ENCODE measurements at places on chromosomes 4 and X.

- no peak for DNase-seq
These were observed 279.2 kb downstream of the QDPR start for GRCh38 chr4:17232566-17233253.

GRCh38 chrX:2635342-2635741 lies 55.8 kb upstream of the CD99 start:
- DNase-seq: no peak

- no peak for DNase-seq
These were observed 119.8 kb upstream of the TSPAN5 start for GRCh38 chr4:98778206-98778605.

GRCh38 chrX:21932292-21933002 lies 8.1 kb upstream of the SMS start:
- no peak for DNase-seq

GRCh38 chrX:35444671-35445355 lies 353.3 kb upstream of the MAGEB16 start:
- no peak for DNase-seq

- DNase-seq: no peak
These were observed 330.3 kb downstream of the PPP4R3C start for GRCh38 chrX:27132862-27133261.

GRCh38 chr4:3805026-3805425 lies 38.8 kb downstream of the ADRA2C start:
- DNase-seq: no peak

DNA sequence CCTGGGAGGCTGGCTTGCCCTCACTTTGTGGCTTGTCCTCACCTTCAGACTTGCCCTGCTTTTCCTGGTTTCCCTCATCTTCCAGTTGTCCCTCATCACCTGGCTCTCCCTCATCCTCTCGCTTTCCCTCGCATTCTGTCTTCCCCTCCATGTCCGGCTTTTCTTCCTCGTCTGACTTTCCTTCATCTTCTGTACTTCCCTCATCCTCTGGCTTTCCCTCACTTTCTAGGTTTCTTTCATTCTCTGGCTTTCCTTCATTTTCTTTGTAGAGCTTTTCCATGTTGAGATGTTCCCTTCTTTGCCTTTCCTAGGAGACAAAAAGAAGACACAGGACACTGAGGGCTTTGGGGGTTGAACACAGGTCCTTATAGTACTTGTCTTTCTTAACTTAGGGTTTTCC lies 2.3 kb downstream of the TCEAL5 start:
- no peak for DNase-seq

DNA sequence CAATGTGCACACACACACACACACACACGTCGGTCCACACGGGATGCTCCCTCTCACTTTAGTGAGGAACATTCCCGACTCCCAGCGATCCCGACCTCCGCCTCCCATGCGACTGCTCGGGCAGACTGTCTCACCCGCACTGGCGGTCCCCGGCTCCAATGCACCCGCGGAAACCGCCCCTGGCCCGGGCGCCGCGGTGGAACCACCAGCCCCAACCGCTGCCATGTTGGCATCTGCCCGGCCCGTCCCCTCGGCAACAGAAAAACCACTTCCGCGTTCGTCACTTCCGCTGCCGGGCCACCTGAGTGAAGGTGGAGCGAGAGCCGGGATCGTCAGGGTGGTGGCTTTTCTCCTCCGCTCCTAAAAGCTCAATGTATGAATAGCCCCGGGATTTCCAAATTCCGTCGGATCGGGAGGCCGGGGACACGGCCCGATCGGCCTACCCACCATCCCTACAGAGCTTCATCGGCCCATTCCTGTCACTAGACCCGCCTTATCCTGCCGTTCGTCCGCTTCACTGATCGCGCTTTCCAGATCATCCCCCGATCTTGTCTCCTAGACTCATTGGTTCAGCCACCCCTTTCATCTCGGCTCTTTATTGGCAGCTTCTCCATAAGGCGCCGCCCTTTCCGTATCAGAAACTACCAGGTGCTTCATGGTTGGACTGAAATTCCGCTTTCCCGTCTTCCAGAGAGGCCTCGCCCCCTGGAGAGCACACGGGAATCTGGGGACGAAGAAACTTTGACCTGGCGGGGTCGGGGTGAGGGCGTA lies at the start of gene SLC35A2:
Gene SLC35A2, minus strand, starts transcription at position 235 of the 771 bp plus-strand sequence. Its CDS starts 10 bp downstream, at position 225.
- DNase-seq: no peak

- DNase-seq: no peak
These were observed 2.8 kb downstream of the CENPU start for GRCh38 chr4:184731056-184731455.

- DNase-seq: no peak
These were observed 56.6 kb upstream of the PACRGL start for GRCh38 chr4:20643631-20644030.

GRCh38 chr4:73257651-73258435 lies 755 bp downstream of the ANKRD17 start:
- DNase-seq: no peak

DNA sequence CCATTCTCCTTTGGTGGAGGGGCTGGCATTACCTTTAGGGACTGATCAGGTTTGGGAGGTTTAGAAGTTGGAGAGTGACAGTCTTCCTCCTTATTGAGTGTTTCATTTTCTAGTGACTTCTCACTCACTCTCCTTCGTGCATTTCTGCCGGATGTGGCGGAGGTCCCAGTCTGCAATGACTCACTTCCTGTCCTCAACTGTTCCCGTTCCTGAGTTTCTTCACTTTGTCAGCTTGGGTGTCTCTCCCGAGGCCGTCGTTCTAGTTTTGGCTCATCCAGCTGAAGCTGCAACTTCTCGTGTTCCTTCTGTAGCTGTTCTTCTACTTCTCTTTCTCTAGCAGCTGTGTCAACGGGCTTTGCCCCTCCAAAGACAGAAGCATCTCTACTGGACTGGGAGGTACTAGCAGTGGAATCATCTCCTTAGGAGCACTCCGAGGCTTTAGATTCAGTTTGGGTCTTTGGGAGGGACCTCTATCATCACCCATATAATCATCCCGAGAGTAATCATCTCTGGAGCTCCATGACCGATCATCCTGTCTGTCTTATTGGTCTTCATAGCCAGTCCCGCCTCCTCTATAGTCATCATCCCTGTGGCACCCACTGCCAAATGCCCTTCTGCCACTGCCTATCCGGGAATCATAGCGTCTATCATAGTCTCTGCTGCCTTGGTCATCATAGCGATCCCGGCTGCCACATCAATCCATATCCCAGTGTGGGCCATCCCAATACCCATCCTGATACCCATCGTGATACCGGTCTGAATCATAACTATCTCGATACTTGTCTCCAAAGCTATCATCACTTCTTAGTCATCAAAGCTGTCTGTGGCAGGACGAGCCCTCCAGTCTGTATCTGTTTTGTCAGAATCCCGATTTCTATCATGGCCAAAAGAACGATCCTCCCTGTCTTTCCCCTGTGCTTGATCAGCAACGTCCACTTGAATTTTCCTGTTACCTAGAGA lies 35.3 kb upstream of the VSIG4 start:
- DNase-seq: peak; percentile 25

- DNase-seq: no peak
These were observed 140.9 kb upstream of the ANK2 start for GRCh38 chr4:112908511-112908910.

GRCh38 chrX:41796046-41796445 lies 72.1 kb downstream of the GPR82 start:
- DNase-seq: no peak

- no peak for DNase-seq
These were observed 80.8 kb downstream of the APBB2 start for GRCh38 chr4:41133454-41134018.

GRCh38 chrX:12245650-12246645 lies 107.7 kb downstream of the FRMPD4 start:
- no peak for DNase-seq

- no peak for DNase-seq
These were observed 125.2 kb downstream of the ELOVL6 start for GRCh38 chr4:110073053-110073845.

DNA sequence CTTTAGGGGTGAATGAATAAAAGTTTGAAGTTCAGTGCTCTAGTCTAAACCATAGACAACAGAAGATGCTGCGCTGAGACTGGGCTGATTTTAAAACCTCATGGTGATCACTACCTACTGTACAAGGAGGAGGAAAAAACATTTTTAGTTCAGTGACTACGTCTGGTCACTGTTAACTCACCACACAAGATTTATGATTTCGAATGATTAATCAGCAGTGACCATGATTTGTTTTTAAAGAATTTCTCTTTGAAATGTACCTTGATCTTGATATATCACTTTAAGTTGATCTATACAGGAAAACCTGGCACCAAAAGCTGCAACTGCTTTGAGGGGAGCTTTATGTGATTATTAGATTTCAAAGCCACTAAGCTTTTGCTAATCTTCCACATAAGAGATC lies 286.3 kb downstream of the PDGFC start:
- DNase-seq: no peak

DNA sequence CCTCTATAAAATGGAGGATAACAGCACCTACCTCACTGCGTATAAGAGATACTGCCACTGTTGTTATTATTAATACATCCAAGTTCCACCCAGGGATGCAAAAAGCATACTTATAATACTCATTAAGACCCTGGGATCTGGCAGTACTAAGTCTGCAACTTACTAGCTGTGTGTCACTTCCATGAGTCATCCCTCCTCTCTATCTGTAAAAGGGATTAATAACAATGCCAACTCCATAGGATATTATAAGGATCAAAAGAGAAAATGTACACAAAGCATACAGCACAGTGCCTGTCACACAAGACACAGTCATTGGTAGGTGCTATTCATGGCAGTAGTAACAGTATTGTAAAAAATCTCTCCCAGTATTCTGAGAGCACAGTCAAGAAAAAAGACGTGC lies 216.7 kb downstream of the HS6ST2 start:
- DNase-seq: no peak

GRCh38 chr4:6464842-6465588 lies 7.4 kb downstream of the PPP2R2C start:
- DNase-seq: no peak

DNA sequence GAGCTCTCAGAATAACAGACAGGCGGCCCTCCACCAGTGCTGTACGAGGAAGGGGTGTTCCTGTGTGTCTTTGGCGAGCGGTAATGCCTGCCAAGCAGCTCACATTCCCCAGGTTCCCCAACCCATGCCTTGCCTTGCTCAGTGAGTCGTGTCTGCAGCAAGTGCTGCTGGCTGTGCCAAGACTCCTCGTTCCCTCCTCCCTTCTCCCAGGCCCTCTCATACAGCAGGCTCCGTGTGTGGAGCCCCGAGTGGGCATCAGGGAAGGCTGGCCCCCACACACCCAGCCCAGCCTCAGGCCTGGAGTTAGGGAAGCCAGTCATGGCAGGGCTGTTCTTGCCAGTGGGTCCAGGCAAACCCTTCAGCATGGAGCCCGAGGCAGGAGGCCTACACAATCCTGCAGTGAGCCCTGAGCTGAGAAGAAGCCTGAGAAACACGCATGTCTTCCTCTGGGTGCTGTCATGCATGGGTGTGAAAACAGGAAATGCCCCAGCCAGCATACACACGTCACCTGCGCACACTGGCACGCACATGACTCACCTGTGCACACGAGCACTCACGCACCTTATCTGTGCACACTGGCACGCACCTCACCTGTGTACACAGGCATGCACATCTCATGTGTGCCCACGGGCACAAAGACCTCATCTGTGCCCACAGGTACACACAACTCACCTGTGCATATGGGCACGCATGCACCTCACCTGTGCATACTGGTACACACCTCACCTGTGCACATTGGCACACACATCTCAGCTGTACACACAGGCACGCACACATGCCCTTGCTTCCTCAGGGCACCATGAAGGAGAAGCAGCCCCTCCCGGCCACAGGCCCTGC lies 238.7 kb downstream of the DHRSX start:
- DNase-seq: peak; percentile 24

DNA sequence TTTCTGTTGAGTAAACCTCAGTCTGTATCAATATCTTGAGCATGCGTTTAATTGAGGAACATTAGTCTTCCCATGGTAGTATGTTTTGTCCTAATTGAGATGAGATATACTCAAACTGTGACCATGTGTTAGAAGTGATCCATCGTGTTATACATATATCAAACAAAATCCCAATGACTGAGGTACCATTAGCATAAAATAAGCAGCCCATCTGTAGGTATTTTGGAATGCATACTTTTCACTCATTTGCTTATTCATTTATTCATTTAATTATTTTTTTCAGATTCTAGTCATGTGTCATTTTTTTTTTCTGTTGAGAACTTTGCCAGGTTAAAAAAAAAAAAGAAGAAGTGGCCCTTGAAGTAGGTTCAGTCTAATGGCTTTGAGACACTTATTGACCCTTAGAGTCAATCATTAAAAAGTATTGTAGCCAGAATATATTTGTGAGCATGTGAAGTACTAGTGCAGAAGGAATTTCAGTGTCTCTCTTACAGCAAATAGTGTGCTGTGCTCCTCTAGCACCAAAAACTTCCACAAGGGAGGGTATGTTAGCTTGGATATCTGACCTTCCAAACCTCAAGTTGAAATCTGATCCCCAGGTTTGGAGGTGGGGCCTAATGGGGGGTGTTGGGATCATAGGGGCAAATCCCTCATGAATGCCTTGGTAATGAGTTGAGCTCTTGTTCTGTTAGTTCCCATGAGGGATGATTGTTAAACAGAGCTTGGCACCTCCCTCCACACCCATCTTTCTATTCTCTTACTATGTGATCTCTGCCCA lies 130.8 kb upstream of the NPY2R start:
- no peak for DNase-seq

DNA sequence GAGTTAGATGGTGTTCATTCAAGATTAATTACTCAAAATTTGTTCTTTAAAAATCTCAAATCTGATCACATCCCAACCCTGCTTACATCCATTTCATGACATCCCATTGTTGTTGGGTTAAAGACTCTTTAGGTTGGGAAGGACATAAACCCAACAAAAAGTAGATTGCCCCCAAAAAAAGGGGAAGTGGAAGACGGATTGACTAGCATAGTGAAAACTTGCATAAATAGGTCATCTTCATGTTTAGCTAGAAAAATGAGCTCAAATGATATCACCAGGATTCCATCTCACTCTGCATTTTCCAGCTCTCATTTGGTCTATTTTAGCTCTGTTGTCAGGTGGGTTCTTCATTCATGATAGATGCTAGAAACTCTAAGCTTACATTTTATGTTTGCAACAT lies 18.5 kb upstream of the TET2 start:
- no peak for DNase-seq

GRCh38 chr4:23942471-23942870 lies 52.6 kb upstream of the PPARGC1A start:
- no peak for DNase-seq

- DNase-seq: no peak
These were observed 16.7 kb downstream of the CLRN2 start for GRCh38 chr4:17531538-17532285.

Measured in GM12864 (cell line).